Muscle of leg (tissue), 16 donors: ENCODE measurements at places on chromosomes 5 and 9.

- no peak for DNase-seq
- no peak overlapping the region for H3K27ac ChIP-seq
- no peaks in the 10 kb centered on the region for H3K4me1 ChIP-seq
- H3K27me3 ChIP-seq: no peaks in the 10 kb centered on the region
- peaks cover 39% of the 10 kb centered on the region for H3K36me3 ChIP-seq
These were observed 14.0 kb downstream of the BOD1 start for GRCh38 chr5:173602423-173602822.

DNA sequence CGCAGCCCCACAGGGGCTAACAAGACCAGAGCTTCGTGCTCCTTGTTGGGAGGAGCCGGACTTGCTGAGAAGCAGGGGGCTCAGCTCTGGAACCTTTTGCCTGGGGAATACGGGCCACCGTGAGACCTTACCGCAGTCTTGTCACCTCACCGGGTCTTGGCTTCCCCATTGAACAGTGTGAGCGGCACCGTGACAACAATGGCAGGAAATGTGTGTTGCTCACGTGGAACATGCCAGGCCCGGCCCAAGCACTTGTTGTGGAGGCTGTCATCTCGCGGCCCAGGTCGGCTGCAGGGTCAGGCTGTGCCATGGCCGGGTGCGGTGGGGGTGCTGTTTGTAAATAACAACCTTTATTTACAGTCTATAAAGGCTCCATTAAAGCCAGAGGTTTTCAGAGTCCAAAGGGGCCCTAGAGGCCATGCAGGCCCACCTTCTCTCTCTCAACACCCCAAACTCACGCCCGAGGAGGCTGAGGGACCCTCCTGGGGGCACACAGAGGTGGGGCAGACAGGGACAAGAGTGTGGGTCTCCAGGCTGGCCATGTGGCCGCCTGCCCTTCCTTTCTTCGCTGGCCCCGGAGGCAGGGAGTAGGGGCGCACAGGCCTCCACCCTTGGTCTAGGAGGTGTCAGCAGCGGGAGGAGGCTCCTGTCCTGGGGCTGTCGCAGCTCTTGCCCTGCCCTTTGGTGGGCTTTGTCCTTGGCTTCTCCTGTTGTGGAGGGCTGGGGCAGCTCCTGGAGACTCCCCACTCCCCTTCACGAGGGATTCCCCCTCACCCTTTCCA, 79.7 kb downstream of the TSPAN17 start:
- no peak overlapping the region for H3K4me3 ChIP-seq
- no peaks in the 10 kb centered on the region for H3K36me3 ChIP-seq
- no peak overlapping the region for H3K27ac ChIP-seq
- peaks cover 62% of the 10 kb centered on the region for H3K27me3 ChIP-seq

DNA sequence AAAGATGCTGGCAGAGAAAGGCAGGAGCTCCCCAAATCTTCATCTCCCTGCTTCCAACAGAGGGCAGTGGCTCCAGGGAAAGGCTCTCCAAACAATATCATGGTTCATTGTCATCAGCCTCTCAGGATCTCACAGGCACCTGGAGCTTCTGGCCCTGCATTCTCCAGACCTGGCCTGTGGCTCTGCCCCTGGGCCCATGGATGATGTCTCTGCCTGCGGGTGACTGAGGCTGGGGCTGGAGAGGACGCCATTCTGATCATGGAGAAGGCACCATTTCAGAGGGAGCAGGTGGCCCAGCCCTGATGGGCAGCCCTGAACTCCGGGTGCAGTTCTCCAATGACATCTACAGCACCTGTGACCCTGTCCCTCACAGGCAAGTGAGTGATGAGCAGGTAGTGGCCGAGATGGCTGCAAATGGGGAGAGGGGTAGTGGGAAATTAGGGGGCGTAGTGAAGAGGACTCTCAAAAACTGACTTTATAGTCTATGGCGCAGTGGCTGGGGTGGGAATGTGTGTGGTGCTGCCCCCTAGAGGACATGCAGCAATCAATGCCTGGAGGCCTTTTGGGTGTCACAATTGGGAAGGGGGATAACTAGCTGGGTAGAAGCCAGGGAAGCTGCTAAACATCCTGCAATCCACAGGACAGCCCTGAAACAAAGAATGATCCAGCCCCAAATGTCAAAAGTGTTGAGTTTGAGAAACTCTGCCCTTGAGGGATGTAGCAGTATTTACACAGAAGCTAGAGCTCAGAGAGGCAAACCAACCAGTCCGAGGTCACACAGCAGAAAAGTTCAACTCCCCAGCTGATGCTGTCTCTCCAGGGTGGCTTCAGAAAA, 3.2 kb downstream of the SH3PXD2B start:
- H3K27ac ChIP-seq: no peak overlapping the region
- peaks cover 22% of the 10 kb centered on the region for H3K36me3 ChIP-seq
- H3K4me1 ChIP-seq: peaks cover 62% of the 10 kb centered on the region
- no peak overlapping the region for H3K4me3 ChIP-seq
- no peaks in the 10 kb centered on the region for H3K27me3 ChIP-seq
- no peak for DNase-seq

- peaks cover 2% of the 10 kb centered on the region for H3K36me3 ChIP-seq
- no peak for DNase-seq
- H3K27me3 ChIP-seq: no peaks in the 10 kb centered on the region
- peaks cover 4% of the 10 kb centered on the region for H3K4me1 ChIP-seq
These were observed 54.6 kb downstream of the CDC42SE2 start for GRCh38 chr5:131318455-131318854.

- no peak overlapping the region for H3K4me3 ChIP-seq
- H3K27me3 ChIP-seq: peaks cover 2% of the 10 kb centered on the region
- H3K27ac ChIP-seq: no peak overlapping the region
- DNase-seq: no peak
These were observed 158.3 kb downstream of the DOCK2 start for GRCh38 chr5:169795338-169795737.
